Right renal pelvis (tissue), 4 donors: ENCODE measurements at places on chromosomes 16 and 17.

GRCh38 chr16:87550495-87550961, 51.8 kb upstream of the JPH3 start:
- no peak for DNase-seq

DNA sequence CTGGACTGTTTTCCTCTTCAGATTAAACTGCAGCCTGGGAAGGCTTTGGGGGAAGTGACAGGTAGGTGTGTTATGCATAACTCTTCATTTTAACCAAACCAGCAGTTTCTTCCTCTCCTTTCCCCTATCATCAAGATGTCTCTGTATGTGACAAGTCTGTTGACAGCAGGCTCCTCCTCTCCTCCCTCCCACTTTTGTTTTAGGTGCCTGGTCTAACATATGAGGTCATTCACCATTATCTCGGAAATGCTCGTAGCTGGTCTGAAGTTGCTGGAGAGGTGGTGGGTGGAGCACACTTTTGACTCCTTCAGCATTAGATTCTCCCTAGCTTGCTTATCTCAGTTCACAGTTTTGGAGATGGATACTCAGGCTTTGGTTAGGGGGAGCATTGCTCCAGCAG, 571.0 kb upstream of the EEF2KMT start:
- DNase-seq, result no peak

GRCh38 chr16:70610273-70611223, 35.8 kb upstream of the IL34 start:
- DNase-seq, result no peak

DNA sequence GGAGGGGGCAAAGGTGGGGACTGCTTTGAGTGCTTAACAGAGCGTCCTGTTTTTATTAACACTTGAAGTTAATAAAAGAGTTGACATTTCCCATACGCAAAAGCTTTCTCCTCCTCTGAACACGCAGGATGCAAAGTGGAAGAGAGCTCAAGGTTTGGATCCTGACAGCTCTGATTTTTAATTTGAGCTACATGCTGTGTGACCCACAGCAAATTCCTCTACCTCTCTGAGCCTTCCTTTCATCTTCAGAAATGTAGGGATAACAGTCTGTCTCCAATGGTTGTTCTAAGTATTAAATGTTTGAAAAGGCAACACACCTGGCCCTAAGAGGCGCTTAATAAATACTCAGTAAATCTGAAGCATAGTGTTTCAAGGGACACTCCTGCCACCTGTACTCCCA, 93.0 kb downstream of the CDYL2 start:
- DNase-seq, result no peak
